ENCODE measurements at places on chromosomes 7 and 10.

- DNase-seq: no peak
Observed at GRCh38 chr10:119470920-119471702, 71.4 kb downstream of the RGS10 start.

DNA sequence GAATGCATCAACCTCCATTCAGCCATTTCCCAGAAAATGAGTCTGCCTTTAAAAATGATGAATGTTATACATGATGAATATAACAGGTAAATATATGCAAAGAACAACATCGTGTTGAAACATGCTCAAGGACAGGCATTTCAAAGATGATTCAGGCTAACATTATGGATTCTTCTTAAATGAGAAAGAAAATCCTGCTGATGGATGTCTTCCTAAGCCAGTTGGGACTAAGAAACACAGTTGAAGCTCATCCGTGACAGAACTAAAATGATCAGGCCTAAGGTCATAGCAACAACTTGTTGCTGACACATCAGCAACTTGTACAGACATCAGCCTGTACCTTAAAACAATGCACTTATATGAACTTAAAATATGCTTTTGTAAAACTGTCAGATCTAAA lies 267.9 kb downstream of the MAGI2 start:
- no peak for DNase-seq

DNA sequence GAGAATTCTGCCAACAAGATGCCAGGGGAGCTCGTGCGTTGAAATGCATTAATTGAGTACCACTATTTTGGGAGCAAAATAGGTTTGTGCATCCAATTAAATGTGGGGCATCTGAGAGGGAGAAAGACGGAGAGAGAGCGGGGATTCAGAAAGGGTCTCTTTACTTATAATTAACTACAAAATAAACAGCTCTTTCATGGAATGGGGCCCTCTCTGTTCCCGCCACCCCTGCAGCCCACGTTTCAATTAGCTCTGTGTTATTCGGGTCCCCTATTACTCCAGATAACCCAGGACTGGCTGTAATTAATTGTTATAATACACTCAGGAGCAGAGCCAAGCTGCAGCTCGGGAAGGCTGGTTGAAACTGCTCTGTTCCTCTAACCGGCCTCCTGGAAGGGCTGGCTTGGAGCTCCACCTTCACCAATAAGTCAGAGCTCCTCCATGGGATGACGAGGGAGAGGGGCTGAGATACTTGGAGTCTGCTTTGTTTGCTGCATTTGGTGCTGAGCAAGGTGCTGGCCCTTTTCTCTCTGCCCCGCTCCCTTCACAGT lies 67.8 kb downstream of the CARD11 start:
- no peak for DNase-seq

- no peak for DNase-seq
Observed at GRCh38 chr10:2619916-2620315, 447.4 kb upstream of the PFKP start.

DNA sequence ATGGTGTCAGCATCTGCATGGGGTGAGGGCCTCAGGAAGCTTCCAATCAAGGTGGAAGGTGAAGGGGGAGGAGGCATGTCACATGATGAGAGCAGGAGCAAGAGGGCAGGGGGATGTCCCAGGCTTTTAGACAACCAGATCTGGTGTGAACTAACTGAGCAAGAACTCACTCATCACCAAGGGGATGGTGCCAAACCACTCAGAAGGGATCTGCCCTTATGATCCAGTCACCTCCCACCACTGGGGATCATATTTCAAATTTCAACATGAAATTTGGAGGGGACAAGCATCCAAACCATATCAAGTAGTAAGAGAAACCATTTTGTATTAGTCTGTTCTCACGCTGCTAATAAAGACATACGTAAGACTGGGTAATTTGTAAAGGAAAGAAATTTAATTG lies 33.6 kb downstream of the THNSL1 start:
- DNase-seq: no peak

- DNase-seq: no peak
Observed at GRCh38 chr7:142594078-142594477, 155.2 kb upstream of the PRSS1 start.

DNA sequence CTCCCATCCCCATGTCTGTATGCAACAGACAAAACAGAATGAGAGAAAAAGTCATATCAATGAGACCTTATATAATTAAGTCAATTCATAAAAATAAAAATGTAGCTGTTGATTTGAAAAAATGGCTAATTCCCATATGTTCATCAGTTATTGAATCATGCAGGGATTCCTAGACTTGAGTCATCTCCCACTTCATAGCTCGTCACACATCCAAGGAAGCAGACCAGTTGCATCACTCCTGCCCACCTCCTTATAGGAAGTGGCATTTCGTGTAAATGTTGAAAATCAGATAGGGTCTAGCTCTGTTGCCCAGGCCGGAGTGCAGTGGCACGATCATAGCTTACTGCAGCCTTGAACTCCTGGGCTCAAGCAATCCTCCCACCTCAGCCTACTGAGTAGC lies 56.1 kb upstream of the SH2B2 start:
- no peak for DNase-seq

- no peak for DNase-seq
Observed at GRCh38 chr10:101453791-101454718, 100.1 kb downstream of the BTRC start.

DNA sequence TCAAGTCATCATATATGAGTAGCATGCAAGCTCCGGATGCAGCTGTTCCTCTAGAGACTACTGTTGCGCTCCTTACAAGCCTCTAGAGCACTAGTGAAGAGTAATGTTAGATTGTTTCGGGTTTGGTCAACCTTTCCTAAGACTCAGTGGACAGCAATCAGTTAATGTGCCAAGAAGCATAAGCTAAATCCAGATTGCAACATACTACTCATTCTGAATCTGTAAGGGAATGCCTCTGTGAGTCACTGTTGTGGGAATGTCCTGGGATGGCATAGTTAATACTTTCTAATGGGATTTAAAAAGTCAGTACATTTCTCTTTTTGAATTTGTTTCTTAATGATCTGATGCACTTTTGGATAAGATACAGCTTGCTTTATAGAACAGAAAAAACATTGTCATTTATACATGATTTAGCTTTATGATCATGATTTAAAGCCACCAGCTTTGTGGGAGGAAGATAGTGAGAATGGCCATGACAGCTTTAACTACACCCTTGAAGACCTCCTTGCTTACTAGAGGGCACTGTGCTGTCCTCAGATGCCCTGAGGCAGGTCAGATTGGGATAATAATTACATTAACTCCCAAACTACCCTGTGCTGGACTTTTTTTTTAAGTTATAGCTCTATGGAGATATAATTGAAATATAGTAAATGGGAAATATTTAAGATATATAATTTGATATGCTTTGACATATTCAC lies 138.4 kb downstream of the SDK1 start:
- no peak for DNase-seq

GRCh38 chr7:12066004-12066403 lies 145.1 kb upstream of the TMEM106B start:
- DNase-seq: no peak

- no peak for DNase-seq
Observed at GRCh38 chr7:18222636-18223035, 195.0 kb upstream of the PRPS1L1 start.

DNA sequence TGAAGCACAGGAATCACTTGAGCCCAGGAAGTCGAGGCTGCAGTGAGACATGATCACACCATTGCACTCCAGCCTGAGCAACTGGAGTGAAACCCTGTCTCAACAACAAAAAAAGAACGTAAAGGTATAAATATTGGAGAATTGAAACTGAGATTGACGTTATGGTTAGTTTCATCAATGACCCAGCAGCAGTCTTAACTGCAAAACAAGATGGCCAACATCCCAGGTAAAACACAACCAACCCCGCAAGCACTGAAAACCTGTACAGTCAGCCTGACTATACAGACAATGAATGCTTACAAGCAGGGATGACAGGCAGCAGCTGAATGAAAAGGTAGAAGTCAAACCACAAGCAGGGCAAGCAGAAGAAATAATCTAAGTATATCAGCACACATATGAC lies 34.7 kb downstream of the WAPL start:
- no peak for DNase-seq

GRCh38 chr7:14380881-14381280 lies 391.4 kb upstream of the ETV1 start:
- peak; percentile 16 for DNase-seq

DNA sequence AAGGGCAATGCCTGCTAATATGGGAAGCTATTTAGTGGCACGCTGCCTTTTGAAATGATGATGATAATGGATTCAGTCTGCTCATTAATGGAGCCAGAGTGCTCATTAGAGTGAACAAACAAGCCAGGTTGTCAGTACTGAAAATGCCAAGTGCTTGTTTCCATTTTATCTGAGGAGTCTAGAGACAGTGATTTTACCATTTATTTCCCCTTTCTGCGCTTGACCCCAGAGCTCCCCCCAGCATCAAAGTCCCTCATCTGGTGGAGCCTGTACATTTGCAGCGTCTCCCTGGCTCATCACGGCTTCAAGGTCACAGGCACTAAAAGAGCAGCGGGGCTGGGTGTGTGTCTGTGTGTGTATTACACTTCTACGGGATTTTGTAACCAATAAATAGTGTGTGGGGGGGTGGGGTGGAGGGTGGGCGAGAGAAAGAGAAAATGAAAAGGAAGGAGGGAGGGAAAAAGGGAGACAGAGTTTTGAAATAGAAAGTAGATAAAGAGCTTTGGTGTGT lies 553.8 kb downstream of the TFEC start:
- DNase-seq: no peak

DNA sequence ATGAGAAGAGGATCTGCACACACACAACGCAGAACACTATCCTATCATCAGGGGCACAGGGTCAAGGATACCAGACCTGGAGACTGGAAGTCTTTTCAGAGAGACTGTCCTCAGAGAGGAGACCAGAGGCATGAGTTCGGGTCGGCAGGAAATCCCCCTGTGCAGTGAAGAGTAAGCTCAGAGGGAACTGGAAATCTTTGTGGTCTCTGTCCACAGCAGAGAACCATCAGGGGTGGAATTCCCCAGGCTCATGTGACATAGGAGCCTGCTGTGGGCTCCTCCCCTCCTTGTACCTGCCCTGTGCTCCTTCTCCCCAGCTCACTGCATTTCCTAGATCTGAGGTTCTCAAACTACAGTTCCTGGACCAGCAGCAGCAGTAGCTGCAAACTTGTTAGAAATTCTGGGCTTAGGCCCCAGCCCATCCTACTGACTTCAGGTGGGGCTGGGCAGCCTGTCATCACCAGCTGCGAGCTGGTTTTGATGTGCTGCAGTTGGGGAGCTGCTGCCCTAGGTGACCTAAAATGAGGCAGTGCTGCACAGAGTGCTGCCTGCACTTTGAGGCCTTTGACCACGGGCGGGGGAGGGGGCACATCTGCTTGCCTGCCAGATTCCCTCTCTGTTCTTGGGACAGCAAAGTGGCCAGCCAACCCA lies 2.4 kb downstream of the ZMIZ2 start:
- no peak for DNase-seq

DNA sequence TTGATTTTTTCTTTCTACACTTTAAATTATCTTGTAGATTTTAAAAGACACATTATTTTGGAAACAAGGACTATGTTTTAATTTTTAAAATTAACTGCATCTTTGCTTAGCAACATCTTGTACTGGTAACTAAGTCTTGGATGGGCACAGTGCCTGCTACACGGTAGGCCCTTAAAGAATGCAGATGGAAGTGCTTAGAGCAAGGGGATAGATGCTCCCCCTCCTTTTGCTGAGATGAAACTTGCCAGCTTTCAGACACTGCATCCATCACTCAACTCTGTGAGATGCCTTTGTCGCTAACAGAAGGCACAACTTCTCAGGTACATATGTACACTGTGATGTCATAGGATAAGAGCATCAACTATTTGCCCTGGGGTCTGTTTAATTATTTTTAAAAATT lies 103.9 kb downstream of the LRRC18 start:
- no peak for DNase-seq

DNA sequence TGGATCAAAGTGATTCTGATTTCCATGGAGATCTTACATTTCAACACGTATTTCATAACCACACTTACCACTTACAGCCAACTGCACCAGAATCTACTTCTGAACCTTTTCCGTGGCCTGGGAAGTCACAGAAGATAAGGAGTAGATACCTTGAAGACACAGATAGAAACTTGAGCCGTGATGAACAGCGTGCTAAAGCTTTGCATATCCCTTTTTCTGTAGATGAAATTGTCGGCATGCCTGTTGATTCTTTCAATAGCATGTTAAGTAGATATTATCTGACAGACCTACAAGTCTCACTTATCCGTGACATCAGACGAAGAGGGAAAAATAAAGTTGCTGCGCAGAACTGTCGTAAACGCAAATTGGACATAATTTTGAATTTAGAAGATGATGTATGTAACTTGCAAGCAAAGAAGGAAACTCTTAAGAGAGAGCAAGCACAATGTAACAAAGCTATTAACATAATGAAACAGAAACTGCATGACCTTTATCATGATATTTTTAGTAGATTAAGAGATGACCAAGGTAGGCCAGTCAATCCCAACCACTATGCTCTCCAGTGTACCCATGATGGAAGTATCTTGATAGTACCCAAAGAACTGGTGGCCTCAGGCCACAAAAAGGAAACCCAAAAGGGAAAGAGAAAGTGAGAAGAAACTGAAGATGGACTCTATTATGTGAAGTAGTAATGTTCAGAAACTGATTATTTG lies 15.3 kb downstream of the HNRNPA2B1 start:
- DNase-seq: no peak

DNA sequence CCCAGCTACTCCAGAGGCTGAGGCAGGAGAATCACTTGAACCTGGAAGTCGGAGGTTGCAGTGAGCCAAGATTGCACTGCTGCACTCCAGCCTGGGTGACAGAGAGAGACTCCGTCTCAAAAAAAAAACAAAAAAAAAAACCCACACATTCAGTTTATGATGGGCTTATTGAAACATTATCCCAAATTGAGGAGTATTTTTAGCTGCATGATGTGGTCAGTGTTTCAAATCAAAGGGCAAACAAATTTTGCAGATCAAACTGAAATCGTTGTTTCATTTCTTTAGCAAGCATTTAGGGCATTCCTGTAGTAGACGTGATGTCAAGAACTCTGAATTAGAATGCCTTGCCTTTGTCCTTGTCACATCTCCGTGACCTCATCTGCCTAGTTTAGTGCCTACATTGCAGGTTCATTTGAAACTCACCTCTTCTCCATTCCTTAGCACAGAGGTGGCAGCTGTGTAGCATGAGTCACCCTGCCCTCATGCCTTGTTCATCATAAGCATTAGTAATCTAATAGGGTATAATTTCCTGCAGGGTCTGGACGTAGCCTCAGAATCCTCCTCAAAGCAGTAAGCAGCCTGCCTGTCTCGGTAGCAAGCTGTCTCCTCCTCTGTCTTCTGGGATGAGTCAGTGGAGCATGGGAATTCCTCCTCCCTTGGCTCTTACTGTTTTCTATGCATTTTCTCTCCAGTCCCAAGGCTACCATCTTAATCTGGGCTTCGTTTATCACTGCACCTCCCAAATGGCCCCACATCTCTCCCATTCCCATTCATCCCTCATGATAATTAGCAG lies 73.8 kb downstream of the CUL1 start:
- no peak for DNase-seq

Data from WTC11 (cell line).